ENCODE measurements at places on chromosomes 5 and 9.

DNA sequence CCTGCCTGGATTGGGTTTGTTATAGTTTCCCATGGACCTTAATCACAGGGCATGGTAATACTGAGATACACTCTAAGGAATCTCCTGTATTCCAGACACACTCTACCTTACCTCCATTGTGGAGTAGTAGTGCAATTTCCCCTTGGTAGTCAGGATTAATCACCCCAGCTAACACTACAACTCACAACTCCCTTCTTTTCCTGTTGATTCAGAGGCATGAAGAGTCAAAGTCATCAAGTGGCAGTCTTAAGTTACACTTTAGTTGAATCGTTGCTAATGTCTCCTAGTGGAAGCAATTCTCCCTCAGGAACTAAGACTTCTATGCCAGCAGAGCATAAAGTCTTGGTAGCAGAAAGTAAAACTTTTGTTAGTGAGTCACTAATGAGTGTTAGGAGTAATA is 122.7 kb upstream of the APC start:
- no peak for DNase-seq

DNA sequence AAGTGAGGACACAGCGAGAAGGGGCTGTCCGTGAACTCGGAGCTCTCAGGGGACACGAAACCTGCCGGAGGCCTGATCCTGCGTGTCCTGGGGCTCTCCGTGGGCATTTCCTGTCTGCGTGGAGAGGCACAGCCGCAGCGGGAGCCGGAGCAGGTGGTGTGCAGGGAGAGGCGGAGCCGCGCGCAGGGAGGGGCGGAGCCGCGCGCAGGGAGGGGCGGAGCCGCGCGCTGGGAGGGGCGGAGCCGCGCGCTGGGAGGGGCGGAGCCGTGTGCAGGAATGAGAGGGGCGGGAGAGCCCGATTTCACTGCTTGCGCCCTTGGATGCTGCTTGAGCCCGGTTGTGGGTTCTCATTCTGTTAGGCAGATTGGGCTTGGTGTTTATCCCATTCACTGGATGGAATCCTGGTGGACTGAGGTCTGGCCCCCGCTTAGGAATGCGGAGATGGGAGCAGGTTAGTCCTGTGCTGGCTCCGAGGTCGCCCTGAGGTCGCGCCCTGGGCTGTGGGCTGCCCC is 26.7 kb downstream of the NDUFS6 start:
- no peak for DNase-seq

DNA sequence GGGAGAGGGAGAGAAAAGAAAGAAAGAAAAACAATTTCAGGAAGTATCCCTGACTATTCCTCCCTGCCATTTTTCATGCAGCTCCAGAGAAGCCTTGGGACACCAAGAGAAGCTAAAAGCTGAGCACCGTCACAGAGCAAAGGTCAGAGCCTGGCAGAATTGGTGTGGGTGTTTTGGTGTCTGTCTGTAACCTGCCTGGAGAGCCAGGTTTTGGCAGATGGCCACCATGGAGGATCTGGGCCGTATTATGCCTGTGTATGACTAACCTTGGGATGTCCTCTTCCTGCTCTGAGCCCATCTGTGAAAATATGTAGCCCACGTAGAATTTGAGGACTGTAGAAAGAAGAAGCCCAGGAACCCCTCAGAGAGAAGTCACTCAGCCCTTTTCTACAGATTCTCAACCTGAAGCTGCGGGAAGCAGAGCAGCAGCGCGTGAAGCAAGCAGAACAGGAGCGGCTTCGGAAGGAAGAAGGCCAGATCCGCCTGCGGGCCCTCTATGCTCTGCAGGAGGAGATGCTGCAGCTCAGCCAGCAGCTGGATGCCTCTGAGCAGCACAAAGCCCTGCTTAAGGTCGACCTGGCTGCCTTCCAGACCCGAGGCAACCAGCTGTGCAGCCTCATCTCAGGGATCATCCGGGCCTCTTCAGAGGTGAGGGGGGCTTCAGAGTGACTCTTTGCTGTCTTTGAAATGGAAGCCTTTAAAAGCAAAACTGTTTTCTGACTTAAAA is 18.8 kb downstream of the GLE1 start:
- DNase-seq = no peak

DNA sequence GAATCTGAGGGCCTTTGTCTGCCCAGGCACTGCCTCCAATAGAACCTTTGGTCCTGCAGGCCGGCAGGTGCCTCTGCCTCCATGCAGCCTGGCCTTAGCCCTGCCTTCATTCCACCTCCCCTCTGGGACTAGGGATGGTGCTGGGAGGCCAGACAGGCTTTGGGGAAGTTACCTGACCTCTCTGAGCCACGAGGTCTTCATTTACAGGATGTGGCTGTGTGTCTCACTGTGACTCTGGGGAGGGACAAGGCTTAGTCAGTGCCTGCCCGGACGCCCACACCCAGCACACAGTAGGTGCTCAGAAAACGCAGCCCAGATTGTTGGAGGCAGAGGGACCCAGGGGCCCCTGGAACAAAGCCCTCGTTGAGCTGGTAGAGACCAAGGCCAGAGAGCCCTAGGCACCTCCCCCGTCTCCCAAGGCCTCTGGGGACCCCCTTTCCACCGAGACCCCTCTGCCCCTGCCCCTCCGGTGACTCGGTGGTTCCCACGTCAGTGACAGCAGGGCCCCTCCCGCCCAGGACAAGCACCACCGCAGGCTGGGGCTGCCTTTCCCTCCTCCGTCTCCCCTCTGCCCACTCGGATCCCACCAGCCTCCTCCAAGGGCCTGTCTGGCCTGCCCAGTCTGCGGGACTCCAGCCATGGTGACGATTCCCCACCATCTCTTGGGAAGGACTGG is 46.9 kb upstream of the EGFL7 start:
- no peak for DNase-seq

DNA sequence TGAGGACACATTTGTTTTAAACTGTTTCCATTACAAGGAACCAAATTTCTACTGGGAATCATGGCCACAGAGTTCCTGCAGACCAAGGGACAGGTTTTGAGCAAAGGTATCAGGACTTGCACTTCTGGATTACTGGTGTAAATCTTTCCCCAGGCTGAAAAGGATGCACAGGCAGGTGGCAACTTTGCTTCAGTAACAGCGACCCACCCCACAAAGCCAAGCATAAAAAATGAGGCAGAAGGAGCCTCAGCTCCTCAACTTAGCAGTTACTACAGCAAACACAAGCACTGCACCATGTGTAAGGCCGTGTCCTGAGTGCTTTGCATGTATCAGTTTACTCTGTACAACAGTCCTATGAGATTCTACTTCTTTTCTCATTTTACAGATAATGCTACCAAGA is 251.9 kb downstream of the EBF1 start:
- DNase-seq = no peak

All from LoVo (cell line).